ENCODE measurements at places on chromosomes 13 and 19.

DNA sequence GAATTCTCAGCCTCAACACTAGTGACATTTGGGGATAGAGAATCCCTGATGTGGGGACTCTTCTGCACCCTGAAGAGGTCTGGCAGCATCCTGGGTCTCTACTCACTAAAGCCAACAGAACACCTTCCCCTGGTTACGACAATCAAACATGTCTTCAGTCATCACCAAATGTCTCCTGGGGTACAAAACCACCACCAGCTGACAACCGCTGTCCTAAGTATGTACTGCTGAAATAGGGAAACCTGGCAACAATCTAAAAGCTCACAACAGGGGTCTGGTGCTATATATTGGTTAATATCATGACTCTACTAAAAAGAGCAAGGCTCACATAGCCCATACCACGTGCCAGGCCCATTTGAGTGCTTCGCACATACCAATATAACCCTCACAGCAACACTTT lies 13.4 kb downstream of the AKT2 start:
- no peak for DNase-seq

DNA sequence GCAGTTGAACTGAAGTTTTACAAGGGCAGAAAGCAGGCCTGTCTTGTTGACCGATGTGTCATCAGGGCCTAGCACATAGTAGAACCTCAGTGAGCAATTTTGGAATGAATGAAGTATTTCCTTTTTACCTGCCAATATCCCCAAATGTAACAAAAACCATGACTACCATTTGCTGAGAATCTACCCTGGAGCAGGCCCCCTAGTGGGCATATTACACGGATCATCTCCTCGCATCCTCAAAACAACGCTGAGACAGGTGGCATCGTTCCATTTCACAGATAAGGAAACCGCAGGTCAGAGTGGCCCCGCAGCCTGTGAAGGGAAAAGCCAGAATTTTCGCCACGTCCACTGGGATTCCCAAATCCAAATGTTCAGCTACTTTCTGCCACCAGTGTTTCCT lies 77.9 kb downstream of the CACNA1A start:
- no peak for DNase-seq

DNA sequence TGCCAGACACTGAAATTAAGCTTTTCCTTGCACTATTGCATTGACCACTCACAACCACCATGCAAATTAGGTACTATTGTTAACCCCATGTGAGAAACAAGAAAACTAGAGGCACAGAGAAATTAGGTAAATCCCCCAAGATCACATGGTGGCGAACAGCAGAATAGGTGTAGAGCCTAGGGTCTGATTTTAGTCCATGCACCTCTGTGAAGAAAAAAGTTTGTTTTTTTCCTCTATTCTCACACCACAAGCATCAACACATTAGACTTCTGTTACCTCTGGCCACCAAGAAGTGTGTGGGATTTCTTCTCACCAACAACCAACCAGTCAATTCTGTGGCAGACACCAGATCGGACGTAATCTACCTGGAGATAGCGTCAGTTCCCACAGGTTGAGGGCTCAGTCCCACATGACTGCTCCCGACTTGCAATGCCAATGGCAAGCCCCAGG lies 391.9 kb downstream of the COG6 start:
- DNase-seq, result no peak

- DNase-seq, result peak; percentile 83
These were observed 7.5 kb upstream of the ARHGEF18 start for GRCh38 chr19:7340959-7341837.

DNA sequence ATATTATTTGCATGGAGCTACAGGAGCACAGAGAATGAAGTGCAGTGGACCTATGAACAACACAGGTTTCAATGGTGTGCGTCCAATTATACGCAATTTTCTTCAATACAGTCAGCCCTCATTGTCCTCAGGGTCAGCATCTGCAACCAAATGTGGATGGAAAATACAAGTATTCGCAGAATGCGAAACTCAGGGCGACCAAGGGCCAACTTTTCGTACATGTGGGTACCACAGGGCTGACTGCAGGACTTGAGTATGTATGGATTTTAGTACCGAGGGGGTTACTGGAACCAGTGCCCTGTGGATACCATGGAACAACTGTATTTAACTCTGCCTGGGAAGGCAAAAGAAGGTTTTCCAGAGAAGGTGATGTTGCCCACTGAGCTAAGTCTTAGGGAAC lies 10.2 kb downstream of the LCP1 start:
- DNase-seq, result no peak

DNA sequence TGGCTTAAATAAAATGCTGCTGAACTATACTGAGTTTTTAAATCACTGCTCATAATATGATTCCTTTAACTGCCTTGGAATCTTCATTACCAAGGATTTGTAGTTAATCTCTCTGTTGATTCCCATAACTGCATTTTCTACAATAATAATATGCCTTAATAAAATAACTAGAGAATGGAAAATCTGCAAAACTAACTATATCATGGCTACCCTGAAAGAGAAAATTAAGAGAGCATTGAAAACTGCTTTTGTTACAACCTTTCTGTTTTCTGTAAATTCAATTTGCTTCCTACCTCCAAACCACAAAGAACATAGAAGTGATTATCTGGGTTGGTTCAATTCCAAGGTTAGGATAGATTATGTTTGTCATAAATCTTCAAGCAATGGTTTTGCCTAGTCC lies 202.8 kb upstream of the ATXN8OS start:
- no peak for DNase-seq

DNA sequence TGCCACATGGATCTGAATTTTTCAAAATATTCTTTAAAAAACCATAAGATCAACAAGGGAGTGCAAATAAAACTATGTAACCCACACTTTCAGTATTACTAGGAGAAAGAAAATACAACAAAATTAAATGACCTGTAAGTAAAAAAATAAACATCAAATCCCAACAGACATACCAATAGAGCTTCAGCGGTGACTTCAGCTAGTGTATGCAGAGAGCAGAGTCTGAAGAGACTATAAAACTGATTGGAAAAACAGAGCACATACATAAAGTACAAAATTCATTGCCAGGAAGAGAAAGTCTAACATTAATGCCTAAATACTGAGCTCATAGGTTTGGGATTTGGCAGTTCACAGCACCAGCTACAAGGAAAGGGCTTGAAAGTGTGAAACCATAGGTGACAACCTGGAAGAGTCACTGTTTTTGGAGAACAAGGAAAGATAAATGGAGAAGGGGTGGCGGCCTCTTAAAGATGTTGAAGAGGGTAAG lies 291.1 kb downstream of the LMO7 start:
- no peak for DNase-seq

GRCh38 chr13:30810801-30811200 lies 75.5 kb downstream of the ALOX5AP start:
- DNase-seq, result no peak
